ENCODE measurements at places on chromosomes 12 and 14. TPM values are rescaled to one million over a fixed set of nuclear protein-coding genes. Genes with fewer than 3 reads are reported as not detected.

DNA sequence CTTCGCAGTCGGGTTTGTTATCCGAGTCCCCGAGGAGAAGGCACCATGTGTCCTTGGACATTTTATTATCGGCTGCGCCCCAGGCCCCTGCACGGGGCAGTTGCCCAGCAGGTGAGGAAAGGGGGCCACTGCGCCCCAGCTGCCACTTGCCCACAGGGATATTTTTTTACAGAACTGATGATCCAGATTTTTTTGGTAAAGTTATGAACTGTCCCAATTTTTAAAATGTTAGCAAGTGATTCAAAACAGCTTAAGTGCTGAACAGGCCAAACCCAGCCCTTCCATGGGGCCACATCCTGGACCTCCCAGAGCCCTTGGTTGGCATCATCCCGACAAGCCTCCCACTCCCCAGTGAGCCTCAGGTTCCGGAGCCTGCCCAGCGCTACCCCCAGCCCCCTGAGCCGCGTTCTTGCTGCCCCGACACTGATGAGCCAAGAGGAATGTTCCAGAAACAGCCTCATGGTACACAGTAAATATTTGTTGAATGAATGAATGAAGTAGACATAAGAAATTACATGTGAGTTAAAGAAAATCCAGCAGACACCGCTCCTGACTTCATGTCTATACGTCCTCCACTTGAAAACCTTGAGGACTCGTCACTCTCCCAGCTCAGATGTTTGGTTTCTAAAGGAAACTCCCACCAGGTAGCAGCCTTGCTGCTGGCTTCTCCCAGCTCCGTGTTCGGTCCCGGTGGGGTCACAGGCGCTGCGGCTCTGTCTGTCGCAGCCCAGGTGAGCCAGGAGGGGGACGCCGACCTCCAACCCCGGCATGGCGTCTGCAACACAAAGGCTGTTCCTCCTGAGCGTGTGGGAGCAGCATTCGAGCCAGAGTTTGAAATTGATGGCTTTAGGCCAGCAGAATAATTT lies 88.5 kb downstream of the ADGRD1 start:
- no peak for DNase-seq

GRCh38 chr14:69536971-69537370 lies 37.7 kb downstream of the CCDC177 start:
- DNase-seq, result no peak

DNA sequence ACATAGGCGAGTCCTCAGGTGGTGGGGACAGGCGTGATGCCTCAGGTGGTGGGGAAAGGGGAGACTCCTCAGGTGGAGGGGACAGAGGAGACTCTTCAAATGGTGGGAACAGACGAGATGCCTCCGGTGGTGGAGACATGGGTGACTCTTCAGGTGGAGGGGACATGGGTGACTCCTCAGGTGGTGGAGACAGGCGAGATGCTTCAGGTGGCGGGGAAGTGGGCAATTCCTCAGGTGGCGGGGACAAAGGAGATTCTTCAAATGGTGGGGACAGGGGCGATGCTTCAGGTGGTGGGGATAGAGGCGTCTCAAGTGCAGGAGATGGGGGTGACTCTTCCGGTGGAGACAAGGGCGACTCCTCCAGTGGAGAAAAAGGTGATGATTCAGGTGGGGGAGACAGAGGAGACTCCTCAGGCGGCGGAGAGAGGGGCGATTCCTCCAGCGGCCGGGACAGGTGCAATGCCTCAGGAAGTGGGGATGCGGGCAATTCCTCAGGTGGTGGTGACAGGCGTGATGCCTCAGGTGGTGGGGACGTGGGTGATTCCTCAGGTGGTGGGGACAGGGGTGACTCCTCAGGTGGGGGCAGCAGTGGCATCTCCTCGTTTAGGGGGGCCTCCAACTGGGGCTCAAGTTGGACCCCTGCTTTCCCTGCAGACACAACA lies 8.7 kb downstream of the KMT2D start:
- no peak for DNase-seq

The TAS2R9 gene
- not detected for total RNA-seq

- DNase-seq, result no peak
Measured at GRCh38 chr12:121001841-121002483, 14.3 kb downstream of the C12orf43 start.

The LTA4H gene
- total RNA-seq, result 73.0 TPM

- no peak for DNase-seq
Measured at GRCh38 chr14:74616996-74617700, 5.1 kb upstream of the LTBP2 start.

GRCh38 chr12:22481547-22482104 lies 62.7 kb downstream of the C2CD5 start:
- no peak for DNase-seq
